ENCODE measurements at places on chromosomes 2 and 18.

GRCh38 chr2:96353606-96354101 is 18.1 kb downstream of the NCAPH start:
- DNase-seq, result no peak

- DNase-seq, result no peak
These were observed 89.1 kb upstream of the RIOK3 start for GRCh38 chr18:23363865-23364570.

- no peak for DNase-seq
These were observed 47.6 kb downstream of the PDCL3 start for GRCh38 chr2:100610381-100610831.

GRCh38 chr2:230537531-230537976 is 121.6 kb downstream of the SP100 start:
- DNase-seq, result no peak

GRCh38 chr18:72181241-72181764 is 362.8 kb downstream of the CBLN2 start:
- DNase-seq, result no peak

DNA sequence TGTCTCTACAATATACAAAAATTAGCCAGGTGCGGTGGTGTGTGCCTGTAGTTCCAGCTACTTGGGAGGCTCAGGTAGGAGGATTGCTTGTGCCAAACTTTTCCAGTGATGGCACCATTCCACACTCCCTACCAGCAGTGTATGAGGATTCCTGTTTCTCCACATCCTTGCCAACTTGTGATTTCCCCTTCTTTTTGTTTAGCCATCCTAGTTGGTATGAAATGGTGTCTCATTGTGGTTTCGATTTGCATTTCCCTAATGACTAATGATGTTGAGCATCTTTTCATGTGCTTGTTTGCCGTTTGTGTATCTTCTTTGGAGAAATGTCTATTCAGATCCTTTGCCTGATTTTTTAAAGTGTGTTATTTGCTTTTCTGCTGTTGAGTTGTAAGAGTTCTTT is 41.0 kb downstream of the EPB41L5 start:
- no peak for DNase-seq

DNA sequence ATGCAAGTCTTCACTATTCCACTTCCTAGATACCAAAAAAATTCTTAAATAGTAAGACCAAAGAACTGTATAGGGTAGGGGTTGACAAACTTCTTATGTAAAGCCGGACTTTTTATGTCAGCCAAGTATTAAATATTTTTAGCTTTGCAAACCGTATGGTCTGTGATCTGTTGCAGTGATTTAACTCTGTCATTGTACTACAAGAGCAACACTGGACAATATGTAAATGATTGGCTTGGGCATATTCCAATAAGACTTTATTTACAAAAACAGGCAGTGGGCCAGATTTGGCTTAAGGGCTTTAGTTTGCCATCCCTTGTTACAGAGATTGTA is 48.0 kb downstream of the MGAT5 start:
- no peak for DNase-seq

GRCh38 chr2:70300771-70301343 is 1.0 kb downstream of the FAM136A start:
- no peak for DNase-seq

GRCh38 chr2:113124181-113124961 is 3.0 kb upstream of the IL1RN start:
- DNase-seq, result peak; percentile 31

- DNase-seq, result peak; percentile 60
These were observed 89.8 kb downstream of the INO80D start for GRCh38 chr2:205996161-205996560.

GRCh38 chr2:46461709-46462171 is 17.6 kb upstream of the TMEM247 start:
- peak; percentile 68 for DNase-seq

DNA sequence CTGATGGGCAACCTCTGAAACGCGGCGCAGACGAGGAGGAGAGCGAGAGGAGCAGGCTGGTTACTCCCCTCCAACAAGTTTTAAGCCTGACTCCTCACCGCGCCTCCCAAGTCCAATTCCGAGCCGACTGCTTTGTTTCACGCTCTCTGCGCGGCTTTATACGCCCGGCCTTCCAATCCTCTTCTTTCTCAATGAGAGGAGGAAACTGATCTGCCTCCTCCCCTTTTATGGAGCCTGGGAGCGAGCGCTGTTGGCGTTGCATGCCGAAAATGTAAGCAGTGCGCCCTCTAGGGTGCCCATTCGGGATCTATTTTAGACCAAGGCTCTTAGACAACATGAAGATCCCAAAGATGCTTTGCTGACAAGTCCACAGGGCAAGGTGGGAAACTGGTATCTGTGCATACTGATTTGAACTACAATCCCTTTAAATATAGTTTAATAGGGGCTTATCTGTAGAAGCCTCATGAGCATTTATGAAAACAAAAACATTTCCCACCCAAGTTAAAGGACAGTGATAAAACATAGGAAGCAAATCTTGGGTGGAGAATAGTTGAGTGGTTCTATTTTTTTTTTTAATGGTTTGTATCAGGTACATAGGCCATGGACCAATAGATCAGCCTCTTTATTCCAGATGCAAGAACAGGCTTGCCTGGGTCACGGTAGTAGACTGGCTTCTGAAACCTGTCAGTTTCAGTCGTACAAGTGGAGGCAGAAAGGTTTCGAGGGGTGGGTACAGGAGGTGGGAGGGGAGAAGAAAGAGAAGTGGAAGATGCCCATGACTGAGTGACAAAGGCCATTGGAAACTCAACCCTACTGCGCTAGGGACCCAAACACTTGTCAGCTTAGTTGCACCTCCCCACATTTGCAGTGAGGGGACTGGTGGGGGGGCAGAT is at the start of gene RND3:
Gene RND3 (minus strand): TSS at position 131 of the 893 bp plus-strand sequence. CDS start 250 bp downstream, outside the sequence.
- DNase-seq, result no peak

DNA sequence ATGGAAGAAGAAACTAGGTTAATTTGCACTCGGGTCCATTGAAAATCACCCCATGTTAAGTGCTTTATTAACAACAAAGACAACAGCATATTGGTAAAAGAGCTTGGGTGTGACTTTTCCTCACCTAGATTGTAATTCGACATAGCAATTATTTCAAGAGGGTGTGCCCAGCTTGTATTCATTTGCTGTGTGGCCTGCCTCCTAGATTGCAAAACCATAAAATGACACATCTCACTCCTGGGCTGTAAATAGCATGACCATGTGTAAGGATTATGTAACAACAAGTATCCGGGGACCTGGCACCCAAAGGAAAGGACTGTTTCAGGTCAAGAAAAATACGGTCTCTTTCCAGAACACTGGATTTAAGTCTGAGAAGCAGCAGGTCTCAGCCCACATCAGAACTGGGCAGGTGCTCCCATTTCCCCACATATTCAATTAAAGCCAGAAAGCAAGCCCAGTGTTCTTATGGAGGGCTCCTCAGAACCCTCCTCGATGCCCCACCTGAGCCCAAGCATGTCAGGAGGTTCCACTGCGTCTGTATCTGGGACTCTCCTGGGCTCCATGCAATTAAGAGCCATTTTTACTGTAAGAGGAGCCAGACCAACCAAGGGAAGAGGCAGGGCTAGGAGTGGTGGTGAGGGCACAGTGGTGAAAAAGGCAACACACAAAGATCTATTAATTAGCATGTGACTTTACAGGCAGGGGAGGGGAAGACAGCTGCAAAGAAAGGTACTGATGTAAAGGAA is 39.2 kb downstream of the MREG start:
- no peak for DNase-seq

DNA sequence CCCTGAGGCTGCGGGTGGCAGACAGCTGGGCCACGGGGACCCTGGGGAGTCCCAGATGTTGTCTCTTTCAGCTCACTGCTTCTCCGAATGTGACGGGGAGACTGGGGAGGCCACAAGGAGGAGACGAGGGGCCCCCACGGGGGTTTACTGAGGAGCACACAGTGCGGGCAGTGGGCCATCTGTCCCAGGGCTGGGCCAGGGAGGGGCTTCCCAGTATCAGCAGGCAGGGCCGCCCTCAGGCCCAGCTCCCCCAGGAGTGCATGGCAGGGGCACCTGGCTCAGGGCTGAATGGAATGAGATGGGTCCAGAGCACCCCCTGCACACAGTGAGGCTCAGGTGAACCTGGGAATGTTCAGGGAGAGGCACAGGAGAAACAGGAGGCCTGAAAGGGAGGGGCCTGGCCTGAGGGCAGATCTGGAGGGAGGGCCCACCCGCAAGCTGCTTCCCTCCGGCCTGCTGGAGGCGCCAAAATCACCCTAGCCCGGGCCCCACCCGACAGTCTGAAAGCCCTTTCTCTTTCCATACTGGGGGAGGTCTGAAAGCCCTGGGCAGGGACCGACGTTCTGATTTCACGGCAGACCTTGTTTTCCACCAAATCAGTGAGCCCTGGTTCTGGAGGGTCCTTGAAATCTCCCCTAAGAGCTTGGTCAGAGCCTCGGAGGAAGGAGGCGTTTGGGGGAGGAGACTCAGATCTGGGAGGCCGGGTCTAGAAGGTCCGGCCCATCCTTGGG is 35.5 kb upstream of the PTMA start:
- DNase-seq, result peak; percentile 55

GRCh38 chr18:47996091-47996541 is 65.7 kb upstream of the SMAD2 start:
- DNase-seq, result no peak

- no peak for DNase-seq
These were observed 815.7 kb downstream of the ERBB4 start for GRCh38 chr2:211722928-211723327.

DNA sequence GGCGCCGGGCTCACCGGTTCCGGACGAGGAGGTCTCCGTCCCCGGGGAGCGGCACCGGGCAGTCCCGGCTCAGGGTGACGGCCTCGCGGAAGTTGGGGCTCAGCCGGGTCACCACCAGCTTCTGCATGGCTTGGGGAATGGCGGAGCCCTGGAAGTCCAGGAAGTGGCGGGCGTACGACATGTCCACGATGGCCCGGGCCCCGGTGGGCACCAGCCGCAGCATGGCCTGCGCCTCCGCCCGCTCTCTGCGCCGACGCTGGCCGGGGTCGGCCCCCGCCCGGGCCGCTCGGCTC is 157 bp downstream of the PTGR3 start:
- DNase-seq, result no peak

GRCh38 chr2:166126007-166126639 is 1.7 kb downstream of the SCN1A start:
- DNase-seq, result no peak

Measured in GF-D8 (cell line).